T47D (cell line): ENCODE measurements at places on chromosomes 7 and 10.

GRCh38 chr10:16788125-16788524 is 29.1 kb downstream of the RSU1 start:
- no peak for DNase-seq

DNA sequence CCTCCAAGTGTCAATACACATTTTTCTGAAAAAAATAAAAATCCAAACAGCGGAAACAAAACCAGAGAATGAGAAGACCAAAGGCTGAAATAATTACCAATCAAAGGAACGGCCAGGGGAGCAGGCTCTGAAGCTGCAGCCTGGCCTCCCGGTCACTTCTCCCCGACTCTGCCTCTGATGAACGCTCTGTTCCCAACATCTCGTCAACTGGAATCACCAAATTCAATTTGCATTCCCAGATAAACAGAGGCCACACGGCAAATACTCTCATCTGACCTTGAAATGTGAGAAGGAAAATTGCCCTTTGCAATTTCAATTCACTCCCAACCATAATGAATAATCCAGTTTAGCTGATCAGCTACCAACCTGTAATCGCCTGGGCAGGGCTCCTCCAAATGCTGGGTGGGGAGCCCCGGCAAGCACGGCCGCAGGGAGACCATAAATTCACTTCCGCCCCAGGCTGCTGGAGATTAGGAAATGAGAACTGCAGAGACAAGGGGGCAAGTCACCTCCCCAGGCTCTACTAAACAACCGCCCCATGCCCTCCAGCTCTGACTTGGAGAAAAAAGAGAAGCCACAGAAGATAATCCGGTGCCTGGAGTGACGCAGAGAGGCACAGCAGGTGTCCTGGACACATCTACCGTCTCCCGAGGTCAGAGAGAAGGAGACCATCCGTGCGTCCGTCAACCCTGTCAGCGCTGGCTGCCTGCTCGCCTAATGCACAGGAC is 153.2 kb downstream of the MAD1L1 start:
- DNase-seq, result no peak

DNA sequence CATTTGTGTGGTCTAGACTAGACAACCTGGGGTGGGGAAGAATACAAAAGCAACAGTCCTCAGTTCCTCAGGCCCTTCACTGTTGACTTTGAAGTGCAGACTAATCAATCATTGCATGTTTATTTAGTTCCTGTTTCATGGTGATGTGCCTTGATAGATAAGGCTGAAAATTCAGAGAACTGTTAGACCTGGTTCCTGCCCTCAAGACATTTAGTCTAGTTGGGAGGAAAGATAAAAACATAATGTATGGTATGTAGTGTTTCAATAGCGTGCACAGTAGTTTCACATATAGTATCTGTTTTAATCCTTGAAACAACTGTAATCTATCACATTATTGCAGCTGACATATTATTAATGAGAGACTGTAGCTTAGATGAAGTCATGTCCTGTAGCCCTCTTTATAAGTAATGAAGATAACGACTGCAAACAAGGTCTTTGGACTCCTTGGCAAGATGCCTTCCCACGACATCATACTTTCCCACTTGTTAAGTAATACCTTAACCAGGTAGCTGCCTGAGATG is 124.0 kb downstream of the CELF2 start:
- DNase-seq, result no peak

GRCh38 chr7:17934612-17935240 is 5.6 kb downstream of the SNX13 start:
- DNase-seq, result no peak

GRCh38 chr7:86955895-86956503 is 103.5 kb downstream of the ELAPOR2 start:
- no peak for DNase-seq

GRCh38 chr7:151558575-151558974 is 38.9 kb upstream of the RHEB start:
- no peak for DNase-seq

- no peak for DNase-seq
Observed at GRCh38 chr7:48105045-48105444, 16.0 kb downstream of the UPP1 start.

- peak; percentile 92 for DNase-seq
Observed at GRCh38 chr7:35823440-35823839, 22.6 kb downstream of the SEPTIN7 start.

DNA sequence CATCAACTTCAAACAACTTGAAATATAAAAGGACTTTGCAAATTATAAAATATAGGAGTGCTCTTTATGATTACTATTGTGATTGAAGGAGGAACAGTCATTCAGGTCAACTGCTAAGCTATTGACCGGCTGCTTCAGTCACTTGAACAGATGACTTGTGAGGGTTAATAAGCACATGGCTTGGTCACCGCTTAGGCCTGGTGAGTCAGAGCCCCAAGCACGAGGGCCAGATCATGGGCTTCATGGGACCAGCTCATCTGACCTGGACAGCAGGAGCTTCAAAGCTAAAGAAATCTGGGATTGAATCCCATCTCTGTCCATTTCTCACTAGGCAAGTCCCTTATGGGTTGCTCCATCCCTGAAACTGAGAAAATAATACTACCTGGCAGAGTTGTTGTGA is 60.4 kb upstream of the ADO start:
- DNase-seq, result no peak

DNA sequence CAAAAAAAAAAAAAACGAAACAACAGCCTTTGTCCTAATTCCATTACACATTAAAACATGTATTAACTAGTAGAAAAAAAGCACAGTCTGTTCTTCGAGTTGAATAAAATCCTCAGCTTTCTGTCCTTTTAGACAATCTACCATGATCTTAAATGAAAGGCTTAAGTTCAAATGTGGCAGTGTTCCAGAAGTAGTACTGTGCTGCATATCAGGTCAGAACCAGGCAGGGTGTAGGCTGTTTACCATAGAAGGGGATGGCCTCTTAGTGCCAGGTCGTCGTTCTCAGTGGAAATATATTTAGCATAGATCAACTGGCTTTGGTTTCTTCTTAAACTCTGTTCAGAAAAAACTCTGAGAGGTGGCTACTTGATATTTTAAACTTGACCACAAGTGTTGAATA is 612.0 kb downstream of the CNTNAP2 start:
- DNase-seq, result no peak

GRCh38 chr7:47423196-47423595 is 158.7 kb downstream of the TNS3 start:
- no peak for DNase-seq
